T-helper 9 cell (primary cell): ENCODE measurements at places on chromosomes 11 and 22.

DNA sequence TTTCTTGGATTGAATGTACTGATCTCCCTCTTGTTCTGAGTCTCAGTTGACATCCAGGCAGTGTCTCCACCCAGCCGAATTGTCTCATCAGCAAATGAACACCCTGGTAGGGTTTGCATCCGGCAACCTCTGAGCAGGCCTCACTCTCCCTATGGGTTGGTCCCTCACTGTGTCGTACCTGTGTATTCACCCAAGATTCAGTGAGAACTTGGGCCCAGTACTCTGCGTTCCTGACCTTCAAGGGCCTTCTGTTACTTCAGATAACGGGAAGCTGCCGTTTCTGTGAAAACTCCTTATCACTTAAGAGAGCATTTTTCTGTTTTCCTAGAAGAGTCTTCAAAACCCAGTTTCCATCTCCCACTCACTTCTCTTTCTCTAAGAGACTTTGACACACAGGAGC lies 915.6 kb downstream of the TBC1D22A start:
- no peak for DNase-seq

GRCh38 chr22:49235463-49236300 lies 592.0 kb downstream of the BRD1 start:
- no peak for DNase-seq

DNA sequence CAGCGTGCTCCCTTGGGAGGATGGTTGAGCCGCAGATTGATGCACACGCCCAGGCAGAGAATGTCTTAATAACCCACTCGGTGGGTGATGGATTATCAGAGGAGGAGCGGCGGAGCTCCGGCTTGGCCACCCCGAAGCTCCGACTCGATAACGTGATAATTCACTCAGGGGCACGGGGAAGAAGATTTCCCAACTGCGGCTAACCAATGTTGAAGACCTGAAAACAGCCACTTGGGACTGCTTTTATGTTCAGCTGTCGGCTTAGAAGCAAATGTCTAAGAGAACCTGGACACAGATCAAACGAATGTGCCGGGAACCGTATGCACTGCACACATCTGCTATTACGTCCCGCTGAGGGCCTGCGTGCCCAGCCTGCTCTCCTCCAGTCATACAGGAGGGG lies 206.8 kb upstream of the CADM1 start:
- DNase-seq: no peak

- DNase-seq: no peak
Observed at GRCh38 chr22:19873138-19873959, 18.7 kb upstream of the GNB1L start.

- no peak for DNase-seq
Observed at GRCh38 chr11:130088919-130089673, 19.4 kb downstream of the APLP2 start.
